ENCODE measurements at places on chromosomes 2 and 18.
A peak's percentile ranks its signal among the peaks of the same experiment; 100 is the strongest.

DNA sequence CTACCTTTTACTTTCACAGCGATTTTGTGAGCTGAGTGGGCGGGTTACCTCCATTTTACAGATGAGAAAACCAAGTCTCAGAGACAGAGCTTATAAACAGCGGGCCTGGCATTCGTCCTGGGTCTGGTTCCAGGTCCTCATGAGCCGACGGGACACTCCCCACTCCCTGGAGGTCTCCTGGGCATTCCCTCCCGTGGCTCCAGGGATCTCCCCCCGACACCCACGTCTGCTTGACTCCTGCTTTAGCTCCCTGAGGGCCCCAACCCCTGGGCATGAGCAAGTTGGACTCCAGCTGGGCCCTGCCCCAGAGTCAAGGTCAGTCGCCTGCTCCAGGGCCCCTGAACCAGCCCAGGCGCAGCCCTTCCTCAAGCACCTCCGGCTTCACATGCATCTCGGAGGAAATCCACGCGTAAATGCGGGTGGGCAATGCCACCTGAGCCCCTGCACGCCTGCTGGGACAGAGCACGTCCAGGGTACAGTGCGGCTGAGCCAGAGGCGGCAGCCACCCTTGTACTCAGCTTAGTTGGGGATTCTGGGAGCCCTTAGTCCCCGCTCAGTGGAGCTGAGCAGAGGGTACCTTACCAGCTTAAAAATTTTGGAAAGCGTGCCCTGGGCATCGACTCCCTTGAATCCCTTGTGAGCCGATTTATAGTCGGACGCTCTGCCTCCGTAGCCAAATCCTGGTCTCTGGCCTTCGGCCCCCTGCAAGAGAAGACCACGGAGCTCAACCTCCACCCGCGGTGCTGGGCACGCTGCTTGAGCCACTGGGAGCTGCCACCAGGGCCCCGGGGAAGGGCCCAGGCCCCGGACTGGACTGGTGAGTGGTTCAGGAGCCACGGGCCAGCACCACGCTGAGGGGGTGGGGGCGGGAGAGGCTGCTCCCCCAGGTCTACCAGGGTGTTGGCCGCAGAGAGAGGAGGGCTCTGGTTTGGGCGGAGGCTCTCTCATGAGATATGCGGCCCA is 148.1 kb downstream of the MBP start:
- DNase-seq: no peak

DNA sequence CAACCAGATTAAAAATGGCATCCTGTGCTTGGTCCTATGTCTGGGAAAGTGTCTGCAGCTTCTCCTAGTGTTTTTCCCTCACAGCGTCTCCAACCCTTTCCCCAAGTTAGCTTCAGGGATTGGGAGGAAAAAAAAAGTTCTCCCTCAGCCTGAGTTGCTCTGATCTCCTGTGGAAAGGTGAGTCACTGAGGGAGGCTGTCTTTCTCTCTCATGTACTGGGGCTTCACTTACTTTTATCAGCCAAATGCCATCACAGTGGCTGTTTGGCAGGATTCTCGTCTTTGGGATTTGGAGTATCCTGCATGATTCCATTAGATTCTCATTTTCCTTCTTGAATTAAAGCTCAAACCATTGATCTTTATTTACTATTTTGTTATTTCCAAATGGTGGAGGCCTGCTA is 18.1 kb downstream of the GTF2A1L start:
- no peak for DNase-seq

GRCh38 chr18:59783138-59783537 is 85.9 kb upstream of the CCBE1 start:
- no peak for DNase-seq

DNA sequence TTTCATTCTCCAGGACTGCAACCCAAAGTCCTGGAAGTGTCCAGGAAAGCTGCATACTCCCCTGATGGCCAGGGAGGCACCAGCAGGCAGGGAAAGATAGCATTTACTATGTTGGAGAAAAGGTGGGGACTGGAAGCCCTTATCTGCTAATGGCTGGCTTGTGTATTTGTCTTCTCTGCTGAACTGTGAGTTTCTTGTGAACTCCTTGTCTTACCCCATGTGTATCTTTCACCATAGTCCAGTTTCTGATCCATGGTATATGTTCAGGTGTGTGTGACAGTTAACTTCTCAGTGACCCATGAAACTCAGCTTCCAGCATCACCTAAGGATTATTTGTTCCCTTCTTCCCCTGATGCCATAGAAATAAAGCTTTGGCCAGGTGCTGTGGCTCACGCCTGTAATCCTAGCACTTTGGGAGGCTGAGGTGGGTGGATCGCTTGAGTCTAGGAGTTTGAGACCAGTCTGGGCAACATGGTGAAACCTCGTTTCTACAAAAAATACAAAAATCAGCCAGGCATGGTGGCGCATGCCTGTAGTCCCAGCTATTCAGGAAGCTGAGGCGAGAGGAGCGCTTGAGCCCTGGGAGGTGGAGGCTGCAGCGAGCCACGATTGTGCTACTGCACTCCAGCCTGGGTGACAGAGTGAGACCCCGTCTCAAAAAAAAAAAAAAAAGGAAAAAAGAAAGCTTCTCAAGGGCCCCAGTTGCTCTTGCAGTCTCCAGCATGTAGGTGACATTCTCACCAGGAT is 112.8 kb upstream of the MAP4K3 start:
- DNase-seq: no peak

GRCh38 chr2:150127346-150127990 is 360.0 kb downstream of the RND3 start:
- no peak for DNase-seq

GRCh38 chr2:23301136-23301535 is 83.8 kb upstream of the KLHL29 start:
- DNase-seq: no peak

- no peak for DNase-seq
Observed at GRCh38 chr18:73038336-73038735, 170.5 kb upstream of the NETO1 start.

GRCh38 chr18:12318334-12318697 is 10.3 kb downstream of the TUBB6 start:
- DNase-seq: no peak

DNA sequence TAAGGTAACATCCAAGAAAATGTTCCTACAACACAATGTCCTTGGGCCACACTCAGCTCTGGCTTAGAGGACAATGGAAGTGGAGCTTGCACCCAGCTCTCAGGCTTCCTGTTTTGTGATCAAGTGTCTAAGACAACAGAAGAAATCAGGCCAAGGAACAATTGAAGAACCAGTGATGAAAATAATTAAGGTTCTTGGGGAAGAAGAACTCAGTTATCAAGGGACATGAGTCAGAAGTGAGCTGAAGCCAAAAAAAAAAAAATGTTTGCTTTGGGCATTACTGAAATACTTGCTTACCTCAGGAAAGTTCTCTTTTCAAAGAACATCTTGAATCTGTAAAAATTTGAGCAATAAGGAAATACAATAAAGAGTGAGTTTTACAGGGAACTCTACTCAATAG is 299.0 kb downstream of the FBXO15 start:
- DNase-seq: no peak

GRCh38 chr2:213119061-213119809 is 32.2 kb downstream of the IKZF2 start:
- peak; percentile 6 for DNase-seq

DNA sequence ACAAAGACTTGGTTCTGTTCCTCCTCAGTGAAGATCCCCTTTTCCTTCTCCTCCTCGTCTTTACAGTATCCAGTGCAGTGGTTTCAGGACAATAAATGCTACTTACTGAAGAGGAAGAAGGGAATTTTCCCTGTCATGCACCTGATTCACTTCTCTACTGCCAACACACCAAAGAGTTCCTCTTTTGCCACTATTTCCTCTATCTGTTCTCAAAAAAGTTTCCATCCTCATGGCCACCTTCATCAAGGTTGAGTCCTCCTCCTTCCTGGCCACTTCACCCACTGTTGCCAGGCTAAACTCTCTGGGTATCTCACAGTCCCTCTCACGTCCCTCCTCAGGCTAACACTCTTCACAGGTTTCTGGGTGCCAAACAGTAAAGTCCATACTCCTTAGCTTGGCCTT is 41.7 kb downstream of the PLEKHM3 start:
- DNase-seq: no peak

GRCh38 chr2:46146866-46147502 is 150.2 kb upstream of the EPAS1 start:
- no peak for DNase-seq

GRCh38 chr2:208025037-208025813 is at the start of gene PLEKHM3:
Gene PLEKHM3, minus strand, starts transcription at chr2:208025527. Its CDS starts 23,888 bp downstream, at chr2:208001639.
- DNase-seq: peak; percentile 62

- DNase-seq: no peak
Observed at GRCh38 chr2:78439122-78439521, 586.4 kb upstream of the REG3G start.

- DNase-seq: no peak
Observed at GRCh38 chr2:165877565-165878550, 75.7 kb downstream of the TTC21B start.

- DNase-seq: no peak
Observed at GRCh38 chr18:57435846-57436190, 644 bp downstream of the ONECUT2 start.

GRCh38 chr2:99877963-99878362 is 264.4 kb downstream of the AFF3 start:
- DNase-seq: no peak
